ENCODE measurements at places on chromosomes 11 and 22.
A peak's percentile ranks its signal among the peaks of the same experiment; 100 is the strongest.

DNA sequence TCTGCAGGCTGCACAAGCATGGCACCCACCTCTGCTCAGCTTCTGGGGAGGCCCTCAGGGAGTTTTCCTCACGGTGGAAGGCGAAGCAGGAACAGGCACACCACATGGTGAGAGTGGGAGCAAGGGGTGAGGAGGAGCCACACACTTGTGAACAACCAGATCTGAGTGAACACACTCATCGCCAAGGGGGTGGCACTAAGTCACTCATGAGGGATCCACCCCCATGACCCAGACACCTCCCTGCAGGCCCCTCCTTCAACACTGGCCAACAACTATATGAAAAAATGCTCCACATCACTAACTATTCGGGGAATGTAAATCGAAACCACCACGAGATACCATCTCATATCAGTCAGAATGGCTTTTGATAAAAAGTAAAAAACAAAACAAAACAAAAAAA lies 722 bp upstream of the KRTAP5-2 start:
- DNase-seq = no peak

GRCh38 chr11:25981998-25982397 lies 349.9 kb upstream of the ANO3 start:
- DNase-seq = no peak

DNA sequence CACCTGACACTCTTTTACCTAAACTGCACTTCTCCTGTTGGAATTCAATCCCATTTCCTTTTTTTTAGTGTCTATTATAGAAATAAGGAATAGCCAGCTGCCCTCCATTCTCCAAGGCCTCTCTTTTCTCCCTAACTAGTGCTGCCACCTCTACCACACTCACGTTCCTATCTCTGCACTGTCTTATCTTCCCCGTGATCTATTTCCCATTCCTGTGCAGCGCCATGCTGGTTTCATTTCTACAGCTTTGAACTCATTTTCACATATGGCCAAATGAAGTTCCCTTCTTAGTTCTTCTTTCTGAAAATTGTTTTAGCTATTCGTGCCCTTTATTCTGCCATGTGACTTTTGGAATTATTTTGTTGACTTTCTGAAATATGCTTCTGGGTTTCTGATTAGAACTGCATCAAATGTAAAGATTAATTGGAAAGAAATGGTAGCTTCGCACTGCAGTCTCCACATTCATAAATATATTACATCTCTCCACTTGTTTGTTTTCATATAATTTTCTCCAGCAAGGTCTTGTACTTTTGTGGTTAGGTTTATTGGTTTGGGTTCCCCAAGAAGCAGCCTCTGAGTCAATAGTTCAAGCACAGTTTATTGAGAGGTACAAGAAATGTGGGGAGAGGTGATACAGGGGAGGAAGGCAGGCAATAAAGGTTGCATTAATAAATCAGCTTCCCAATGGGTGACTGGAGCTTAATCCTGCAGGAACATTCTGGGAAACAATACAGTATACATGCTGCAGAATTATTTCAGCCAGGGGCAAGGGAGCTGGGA lies 43.7 kb upstream of the DRD2 start:
- no peak for DNase-seq

- no peak for DNase-seq
These were observed 1.3 kb upstream of the OOSP3 start for GRCh38 chr11:59877325-59877724.

- no peak for DNase-seq
These were observed 5.9 kb downstream of the PAK1 start for GRCh38 chr11:77467993-77468392.

DNA sequence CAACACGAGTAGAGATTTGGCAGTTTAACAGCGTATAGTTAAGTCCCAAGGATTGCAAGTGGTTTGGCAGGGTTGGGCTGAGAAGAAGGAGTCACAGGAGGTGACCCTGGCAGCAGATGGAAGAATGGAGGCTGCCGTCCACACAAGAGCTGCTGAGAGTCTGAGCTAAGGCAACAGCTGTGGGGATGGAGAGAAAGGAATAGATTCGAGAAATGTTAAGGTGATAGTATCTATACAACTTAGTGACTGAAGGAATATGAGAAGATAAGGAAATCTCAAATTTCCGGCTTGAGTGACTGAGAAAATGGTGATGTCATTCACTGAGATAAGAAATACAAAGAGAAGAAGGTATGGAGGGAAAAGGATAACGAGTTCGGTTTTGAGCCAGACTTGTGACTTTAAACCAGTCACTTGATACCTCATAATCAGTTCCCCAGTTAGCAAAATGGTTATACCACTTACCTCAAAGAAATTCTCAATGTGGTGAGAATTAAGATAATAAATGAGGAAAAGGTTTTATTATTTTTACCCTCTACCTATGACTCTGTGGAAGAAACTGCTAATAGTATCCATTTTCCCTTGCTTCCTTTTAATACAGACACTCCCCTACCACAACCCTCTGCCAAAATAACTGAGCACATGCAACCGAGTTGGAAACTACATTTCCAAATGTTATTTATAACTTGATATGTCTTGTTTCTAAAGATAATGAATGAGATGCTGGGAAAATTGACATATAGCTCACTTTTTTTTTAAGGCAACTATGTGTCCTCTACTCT lies 30.7 kb downstream of the FAM168A start:
- no peak for DNase-seq

GRCh38 chr11:125935056-125935455 lies 10.8 kb upstream of the VSIG10L2 start:
- no peak for DNase-seq

DNA sequence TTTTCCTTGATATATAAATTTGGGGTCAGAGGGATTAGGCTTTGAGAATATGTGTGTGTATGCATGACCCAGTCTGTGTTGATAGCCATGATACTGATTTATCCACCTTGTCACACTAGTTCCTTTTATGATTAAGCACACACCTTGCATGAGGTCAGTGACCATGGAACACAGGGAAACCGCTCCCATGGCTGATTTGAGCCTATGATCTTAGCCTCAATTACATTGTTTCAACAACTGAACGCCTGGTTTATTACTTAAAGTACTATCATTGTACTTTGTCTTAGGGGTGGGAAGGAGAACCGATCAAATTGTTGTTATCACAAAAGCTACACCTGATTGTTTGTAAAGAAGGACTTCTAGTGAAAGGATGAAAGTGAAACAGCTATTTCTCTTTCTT lies 70.7 kb downstream of the ARFGAP2 start:
- DNase-seq = no peak

- DNase-seq = no peak
These were observed 5.3 kb upstream of the JAML start for GRCh38 chr11:118230088-118230487.

DNA sequence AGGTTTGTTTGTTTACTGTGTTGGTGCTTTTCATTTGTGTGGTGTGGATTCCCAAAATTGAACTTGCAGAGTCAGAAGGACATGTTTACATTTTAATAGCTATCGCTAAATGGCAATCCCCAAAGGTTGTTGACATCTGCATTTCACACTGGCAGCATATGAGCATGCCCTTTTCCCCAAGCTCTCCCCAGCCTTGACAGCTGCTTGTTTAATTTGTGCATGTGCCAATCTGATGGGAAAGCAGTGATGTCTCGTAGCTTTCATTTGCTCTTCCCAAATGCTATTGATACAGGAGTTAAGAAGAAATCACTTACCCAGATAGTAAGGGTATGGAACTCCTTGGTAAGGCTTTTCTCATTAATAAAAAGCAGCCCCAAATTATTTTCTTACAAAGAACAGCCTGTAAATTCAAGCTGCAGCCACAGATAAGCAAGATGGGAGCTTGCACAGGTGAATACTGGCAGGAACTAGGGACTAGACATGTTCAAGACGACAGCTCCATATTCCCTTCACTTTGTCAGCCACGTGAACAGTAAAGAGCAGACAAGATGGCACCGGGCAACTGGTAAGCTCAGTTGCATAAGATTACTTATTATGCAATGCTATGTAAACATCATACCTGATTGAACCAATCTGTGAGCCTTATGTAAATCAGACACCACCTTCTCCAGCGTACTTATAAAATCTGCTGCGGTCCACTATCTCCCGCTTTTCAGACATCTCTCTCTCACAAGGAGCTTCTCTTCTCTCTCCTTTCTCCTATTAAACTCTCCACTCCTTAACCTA lies 87.4 kb downstream of the IGLL5 start:
- DNase-seq = no peak

DNA sequence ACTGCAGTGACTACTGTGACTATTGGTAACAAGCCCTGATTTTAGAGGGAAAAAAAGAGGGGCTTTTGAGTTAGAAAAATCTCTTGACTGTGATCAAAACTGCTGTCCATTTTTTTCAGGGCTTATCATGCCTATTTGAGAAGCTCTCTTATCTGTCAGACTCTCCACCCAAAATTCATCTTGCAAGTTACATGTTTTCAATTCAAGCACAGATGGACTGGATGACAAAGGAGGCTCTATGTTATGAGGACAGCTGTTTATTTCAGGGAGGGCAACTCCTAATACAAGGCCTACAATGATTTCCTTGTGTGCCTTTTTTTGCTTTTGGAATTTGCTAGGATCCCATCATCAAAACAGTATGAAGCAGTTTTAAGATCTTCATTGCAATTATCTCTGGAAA lies 35.2 kb upstream of the USP47 start:
- no peak for DNase-seq

- DNase-seq = no peak
These were observed 2.1 kb downstream of the ANKRD42 start for GRCh38 chr11:83195649-83196048.

- DNase-seq = no peak
These were observed 32.9 kb upstream of the EHF start for GRCh38 chr11:34588023-34588422.

- DNase-seq = no peak
These were observed 93.7 kb downstream of the ZBTB16 start for GRCh38 chr11:114153224-114153623.

GRCh38 chr11:57294225-57295131 lies 30.3 kb downstream of the TNKS1BP1 start:
- no peak for DNase-seq

GRCh38 chr11:42482822-42483221 lies 829.0 kb upstream of the API5 start:
- DNase-seq = no peak

DNA sequence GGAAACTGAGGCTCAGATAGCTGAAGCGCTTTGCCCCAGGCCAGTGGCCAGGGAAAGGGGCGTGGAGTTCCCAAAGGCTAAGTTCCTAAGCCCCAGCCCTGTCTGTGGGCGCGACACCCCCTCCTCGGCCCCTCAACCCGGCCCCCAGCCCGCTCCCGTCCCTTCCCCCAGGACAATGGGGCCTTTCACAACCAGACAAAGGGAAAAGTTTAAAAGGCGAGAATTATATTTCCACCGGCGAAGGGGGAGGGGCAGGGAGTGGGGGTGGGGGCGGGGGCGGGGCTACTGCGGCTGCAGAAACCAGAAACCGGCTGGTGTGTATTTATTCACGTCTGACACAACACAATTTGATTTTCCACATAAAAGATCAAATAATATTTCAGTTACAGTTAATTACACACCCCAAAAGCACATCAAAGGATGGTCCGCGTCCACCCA lies 192.1 kb downstream of the MN1 start:
- no peak for DNase-seq

DNA sequence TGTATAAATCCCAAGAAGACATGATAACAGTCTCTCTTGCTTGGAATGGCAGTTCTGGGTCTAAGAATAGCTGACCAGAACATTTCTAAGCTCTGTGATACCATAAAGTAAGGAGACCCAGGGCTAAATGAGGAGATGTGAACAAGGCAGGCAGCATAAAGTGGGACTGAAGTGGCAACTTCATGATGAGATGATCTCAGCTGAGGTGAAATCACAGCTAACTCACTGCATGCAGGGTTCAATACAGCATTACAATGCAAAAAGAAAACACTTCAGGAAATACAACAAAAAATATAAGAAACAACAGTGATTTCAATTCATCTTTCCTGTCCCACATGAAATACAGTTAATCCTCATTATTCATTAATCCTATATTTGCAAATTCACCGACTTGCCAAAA lies 44.6 kb downstream of the MRE11 start:
- no peak for DNase-seq

DNA sequence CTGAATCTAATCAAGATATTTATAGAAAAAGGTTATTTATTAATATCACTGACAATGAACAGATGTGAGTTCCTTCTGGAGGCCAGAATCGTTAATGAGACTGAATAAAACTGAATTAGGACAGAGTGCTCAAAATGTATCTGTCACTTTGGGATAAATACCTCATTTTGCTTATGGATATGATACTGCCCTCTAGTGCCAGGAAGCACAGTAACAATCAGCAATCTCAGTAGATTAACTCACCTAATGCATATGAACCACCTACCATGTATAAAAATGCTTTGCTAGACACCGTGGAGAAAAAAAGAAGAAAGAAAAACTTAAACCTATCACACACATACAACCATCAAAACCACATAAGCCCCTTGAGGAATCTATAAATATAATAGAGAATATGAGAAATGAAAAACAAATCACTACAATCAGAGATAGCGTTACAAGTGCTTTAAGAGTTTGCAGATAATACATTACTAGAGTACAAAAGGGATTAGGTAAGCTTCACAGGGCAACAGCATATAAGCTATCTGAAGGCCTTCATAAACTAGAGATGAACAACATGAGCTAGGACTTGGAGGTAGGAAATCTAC lies 117.4 kb downstream of the SGSM3 start:
- no peak for DNase-seq

DNA sequence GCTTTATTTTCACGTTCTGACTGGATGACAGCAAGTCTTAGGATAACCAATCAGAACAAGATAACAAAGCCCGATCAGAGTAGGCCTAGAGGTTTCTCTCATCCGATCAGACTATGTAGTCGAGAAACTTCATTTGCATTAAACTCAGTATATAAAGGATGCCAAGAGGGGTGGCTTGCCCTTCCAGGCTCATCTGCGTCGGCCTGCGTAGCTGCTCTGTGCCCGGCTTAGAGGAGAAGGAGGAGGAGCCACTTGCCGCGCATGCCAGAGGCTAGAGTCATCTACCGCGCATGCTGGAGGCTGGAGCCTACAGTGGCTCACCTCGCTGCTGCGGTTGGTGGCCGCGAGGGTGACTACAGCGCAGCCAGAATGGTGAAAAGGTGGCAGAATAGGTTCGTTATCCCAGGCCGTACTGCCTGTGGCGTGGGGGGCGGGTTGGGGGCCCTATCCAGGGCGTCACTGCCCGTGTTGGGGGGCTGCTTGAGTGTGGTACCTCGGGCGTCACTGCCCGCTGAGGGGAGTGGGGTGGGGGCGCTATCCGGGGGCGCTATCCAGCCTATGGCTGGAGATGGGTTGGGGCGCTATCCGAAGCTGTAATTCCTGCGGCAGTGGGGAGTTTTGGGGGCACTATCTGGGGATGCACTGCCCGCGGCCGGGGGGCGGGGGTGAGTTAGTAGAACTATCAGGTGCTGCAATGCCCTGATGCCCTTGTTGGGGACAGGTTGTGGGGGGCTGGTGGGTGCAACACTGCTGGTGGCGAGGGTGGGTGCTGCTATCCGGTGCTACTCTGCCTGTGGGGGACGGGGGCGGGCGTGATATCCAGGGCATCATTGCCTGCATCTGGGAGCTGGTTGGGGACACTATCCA lies at the start of gene RFPL2:
TSS of gene RFPL2 (minus strand) at position 218 of the 867 bp plus-strand sequence. CDS start 2,622 bp downstream, outside the sequence.
- peak; percentile 4 for DNase-seq

- no peak for DNase-seq
These were observed 239.8 kb upstream of the ARHGAP20 start for GRCh38 chr11:110951950-110952503.

All from C1 segment of cervical spinal cord (tissue), 14 donors.